ENCODE measurements at places on chromosomes 1 and 21.
A peak's percentile ranks its signal among the peaks of the same experiment; 100 is the strongest.

GRCh38 chr1:76856104-76856503 is 11.2 kb upstream of the ST6GALNAC5 start:
- no peak for DNase-seq

DNA sequence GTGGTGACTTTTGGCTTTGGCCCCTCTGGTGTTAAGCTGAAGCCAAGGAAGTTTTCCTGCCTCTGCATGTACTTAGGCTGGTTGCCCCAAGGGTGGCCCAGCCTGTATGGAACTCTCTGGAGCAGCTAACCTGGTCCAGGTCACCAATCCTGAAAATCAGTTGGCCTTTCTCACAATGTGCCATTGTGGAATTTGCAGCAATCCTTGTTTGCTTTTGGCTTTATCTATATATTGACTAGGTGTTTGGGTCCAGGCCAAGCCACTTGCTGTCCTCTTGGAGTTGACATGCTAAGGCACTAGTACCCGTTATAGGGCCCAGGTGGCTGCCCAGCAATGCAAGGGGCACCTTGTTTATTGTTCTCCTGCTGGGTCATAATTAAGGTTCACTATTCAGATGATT is 124.6 kb downstream of the CAMTA1 start:
- no peak for DNase-seq

DNA sequence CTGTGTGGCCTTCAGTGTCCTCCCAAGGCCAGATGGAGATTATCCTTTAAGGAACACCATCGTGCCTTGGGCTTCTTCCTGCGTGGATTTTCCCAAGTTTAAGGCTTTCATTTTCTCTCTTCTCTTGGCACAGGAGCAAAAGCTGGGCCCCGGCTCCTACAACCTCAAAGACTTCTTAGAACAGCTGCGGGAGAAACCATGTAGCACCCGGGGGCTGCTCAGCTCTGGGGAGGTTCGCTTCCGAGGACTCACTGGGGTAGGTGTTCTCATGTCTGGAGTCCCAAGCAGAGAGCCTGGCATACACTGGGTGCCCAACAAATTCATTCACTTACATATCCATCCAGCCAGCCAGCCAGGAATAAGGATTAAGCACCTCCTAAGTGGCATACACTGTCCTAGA is 6.6 kb upstream of the TTC22 start:
- DNase-seq: no peak

GRCh38 chr1:219174460-219175211 is 958 bp downstream of the LYPLAL1 start:
- DNase-seq: no peak

- no peak for DNase-seq
Observed at GRCh38 chr1:9376430-9376829, 83.7 kb downstream of the SPSB1 start.

DNA sequence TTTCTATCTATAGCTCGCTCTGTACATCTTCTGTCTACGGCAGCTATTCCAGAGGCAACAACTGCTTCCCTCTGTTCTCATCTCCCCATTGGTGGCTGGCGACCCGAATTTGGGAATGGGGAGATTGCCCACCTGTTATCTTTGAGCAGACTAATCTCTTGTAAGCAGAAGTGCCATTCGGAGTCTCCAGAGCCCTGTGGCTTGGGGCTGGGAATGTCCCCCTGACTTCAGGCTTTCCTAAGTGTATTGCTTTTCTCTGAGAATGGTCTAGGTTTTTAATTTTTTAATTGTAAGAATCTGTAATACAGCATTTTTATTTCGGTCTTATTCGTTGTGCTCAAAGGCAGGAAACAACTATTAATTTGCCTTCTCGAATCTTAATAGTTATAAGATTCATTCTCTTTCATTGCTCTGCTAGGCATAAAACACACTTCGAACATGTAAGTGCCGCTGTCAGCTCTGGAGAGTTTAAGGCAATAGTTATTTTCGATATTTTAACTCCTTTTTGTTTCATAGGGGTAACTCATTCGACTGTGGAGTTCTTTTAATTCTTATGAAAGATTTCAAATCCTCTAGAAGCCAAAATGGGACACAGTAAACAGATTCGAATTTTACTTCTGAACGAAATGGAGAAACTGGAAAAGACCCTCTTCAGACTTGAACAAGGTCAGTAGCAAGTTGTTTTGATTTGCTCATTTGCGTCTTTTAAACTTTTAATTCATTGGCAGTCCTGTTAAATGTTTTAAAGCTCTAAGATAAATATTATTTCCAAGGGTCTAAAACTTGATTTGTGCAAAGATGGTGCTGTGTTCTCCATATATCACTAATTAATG is 514 bp downstream of the AGL start:
- no peak for DNase-seq

- peak; percentile 87 for DNase-seq
Observed at GRCh38 chr1:41618066-41618825, 133.8 kb upstream of the EDN2 start.

DNA sequence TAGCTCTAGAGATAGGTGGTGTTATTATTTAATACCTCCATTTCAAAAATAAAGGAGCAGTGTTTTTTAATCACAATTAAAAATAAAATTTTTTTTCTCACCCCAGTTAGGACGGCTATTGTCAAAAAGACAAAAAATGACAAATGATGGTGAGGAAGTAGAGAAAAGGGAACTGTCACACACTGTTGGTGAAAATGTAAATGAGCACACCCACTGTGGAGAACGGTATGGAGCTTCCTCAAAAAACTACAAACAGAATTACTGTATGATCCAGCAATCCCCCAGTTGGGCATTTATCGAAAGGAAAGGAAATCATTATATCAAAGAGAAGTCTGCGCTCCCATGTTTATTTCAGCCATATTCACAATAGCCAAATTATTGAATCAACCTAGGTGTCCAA is 148.7 kb upstream of the NR5A2 start:
- no peak for DNase-seq

DNA sequence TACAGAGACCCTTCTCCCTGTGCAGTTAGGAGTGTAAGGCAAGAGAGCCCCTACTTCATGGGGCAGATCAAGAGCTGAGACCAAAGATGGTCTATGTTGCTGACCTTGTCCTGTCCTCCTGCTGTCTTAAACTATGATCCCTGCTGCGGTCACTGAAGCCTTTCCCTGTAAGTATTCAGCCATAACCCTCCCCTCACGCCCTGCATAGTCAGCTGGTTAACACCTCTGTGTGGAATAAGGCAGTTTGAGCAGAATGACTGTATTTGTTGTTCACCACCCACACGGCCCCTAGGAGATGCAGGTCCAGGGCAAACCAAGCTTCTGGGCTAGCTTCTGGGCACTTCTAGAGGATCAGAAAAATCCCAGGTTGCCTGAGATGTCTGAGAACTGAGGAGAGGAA is 356 bp downstream of the TSPAN1 start:
- DNase-seq: no peak

GRCh38 chr1:173507847-173508209 is 30.7 kb downstream of the PRDX6 start:
- DNase-seq: no peak

- DNase-seq: no peak
Observed at GRCh38 chr1:21530368-21531016, 21.3 kb downstream of the ALPL start.

DNA sequence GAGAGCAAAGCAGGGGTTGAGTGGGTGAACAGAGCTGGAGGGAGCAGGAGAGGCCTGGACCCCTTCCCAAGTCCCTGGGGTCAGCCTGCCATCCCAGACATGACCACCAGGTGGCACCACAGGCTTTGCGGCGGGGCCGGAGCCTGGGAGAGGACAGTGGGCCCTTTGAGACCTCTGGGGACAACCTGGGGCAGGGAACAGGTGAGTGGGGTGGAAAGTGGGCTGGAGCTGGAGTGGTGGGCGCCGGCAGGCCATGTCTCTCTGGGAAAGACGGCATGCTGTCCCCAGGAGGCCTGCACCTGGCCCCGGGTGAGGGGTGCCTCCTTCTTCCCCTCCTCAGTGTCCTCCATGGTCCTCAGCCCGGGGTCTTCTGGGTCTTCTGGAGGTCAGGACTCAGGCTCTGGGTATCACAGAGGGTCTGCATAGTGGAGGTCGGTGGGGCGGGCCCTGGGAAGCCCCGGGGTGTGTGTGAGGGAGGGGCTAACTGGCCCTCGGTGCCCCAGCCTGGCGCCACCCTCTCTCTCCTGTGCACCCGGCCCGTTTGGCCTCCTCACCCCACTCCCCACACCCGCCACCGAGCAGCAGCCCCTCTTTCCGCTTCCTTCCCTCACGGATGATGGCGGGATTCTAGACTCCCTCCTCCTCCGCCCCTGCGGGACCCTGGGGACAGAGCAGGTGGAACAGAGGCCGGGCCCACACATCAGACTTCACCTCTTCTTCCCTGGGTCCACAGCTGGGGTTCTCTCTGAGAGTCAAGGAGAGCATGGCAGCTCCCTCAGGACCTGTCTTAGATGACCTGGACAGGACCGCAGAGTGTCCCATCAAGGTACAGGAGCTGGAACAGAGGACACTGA is 28.5 kb upstream of the PKP1 start:
- peak; percentile 27 for DNase-seq

- peak; percentile 72 for DNase-seq
Observed at GRCh38 chr1:244865028-244865371, 657 bp upstream of the HNRNPU start.

DNA sequence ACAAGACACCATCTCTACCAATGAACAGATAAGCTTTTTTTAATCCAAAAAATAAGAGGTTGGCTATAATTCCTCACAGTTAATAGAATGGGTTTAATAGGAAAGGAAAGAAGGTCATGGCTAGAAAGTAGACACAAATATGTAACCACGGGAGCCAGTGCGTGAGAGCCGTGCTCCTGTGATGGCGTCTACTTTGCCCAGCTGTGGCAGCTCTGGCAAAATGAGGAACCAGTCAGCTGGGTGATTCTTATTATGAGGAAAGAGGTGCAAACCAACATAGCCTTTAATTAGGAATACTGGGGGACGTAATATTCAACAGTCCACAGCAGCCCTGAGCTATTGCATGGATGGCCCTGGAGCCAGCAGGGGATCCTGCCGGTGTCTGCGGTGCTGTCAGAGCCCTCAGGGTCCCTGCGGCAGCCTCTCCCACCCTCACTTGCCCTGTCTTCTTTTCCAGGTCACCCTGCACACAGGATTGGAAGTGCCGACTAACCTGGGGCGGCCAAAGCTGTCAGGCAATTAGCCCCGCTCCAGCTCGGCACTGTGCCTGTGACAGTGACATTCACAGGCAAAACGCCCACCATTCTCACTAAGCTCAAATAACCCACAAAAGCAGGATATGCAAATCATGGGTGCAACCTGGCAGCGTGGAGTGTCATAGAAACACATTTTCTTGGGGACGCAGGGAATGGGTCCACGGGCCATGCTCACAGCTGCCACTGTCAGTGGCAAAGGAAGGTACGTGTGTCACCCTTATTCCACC is 25.9 kb upstream of the GNPAT start:
- no peak for DNase-seq

DNA sequence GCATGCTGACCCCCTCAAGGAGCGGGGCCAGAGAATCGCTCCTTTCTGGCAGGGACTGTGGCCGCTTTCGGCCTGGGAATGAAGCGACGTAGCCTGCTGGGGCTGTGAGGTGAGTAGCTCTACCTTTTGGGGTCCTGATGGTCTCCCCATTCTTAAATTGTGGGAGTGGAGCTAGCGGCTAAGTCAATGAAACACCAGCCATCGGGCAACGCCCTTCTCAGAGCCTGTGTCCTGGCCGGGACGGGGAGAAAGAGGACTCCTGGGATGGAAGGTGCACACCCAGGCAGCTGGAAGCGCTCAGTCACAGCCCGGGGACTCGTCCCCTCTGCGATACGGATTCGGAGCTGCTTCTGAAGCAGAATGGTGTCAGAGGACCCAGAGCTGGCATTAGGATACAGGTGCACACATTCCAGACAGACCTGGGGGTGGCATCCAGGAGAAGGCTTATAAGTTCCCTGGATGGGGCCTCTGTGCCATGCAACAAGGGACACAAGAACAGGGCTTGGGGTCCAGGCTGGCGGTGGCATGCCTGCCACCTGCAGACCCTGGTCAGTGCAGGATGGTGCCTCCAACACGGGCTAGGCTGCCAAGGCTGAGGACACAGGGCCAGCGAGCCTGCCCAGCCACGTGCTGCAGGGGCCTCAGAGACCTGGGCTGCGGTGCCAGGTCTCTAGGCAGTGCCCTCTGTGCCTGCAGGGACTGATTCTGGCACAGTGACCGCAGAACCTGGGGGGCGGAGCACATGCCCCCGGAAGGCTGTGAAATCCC is 945 bp upstream of the WNT9A start:
- no peak for DNase-seq

DNA sequence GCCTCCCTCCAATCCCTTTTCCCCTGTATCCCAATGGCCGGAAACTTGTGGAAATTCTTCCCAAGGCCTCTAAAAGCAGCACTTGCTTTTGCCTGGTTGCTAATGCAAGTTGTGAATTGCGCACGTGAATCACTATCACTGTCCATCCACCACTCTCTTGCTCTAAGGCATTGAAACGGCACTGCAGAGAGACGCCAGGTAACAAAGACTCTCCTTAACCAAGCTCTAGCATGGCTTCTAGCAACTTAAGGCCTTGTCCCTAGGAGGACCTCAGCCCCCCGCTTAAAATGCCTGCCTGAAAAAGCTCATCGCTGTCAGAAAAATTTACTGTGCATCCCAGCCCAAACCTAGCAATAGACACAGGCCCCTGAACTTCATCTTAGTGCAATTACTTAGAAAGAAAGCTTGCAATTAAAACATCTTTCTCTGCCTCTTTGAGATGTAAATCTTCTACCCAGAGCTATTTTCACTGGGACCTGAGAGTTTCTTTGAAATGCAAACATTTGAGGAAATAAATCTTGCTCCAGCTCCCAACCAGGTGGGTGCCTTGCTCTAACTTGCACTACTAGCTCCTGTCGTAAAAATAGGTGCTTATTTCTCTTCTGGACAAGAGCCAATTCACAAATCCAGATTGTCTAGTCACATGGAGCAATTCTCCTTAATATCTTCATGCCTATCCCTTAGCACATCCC is 32.9 kb upstream of the ITLN2 start:
- DNase-seq: no peak

DNA sequence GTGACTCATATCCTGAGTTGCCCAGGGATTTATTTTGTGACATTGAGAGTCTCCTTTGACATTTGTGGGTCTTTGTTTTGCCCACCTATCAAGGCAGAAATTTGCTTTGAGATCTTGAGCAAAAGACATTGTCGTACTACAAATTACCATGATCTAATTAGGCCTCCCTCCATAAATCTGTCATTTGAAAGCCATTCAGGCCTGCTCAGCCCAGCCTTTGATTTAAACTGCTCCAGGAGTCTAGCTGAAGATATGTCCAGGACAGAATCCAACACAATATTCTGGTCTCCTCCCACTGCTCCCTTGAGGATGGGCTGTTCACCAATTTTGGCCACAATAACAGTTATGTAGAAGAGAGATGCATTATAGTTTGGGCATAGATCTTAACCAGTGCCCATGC is 86.7 kb downstream of the PROX1 start:
- DNase-seq: no peak

GRCh38 chr21:27101523-27101922 is 134.6 kb upstream of the ADAMTS5 start:
- no peak for DNase-seq

GRCh38 chr1:61496501-61496900 is 228.4 kb downstream of the TM2D1 start:
- no peak for DNase-seq
